ENCODE measurements at places on chromosomes 6 and 20.
A peak's percentile ranks its signal among the peaks of the same experiment; 100 is the strongest.

DNA sequence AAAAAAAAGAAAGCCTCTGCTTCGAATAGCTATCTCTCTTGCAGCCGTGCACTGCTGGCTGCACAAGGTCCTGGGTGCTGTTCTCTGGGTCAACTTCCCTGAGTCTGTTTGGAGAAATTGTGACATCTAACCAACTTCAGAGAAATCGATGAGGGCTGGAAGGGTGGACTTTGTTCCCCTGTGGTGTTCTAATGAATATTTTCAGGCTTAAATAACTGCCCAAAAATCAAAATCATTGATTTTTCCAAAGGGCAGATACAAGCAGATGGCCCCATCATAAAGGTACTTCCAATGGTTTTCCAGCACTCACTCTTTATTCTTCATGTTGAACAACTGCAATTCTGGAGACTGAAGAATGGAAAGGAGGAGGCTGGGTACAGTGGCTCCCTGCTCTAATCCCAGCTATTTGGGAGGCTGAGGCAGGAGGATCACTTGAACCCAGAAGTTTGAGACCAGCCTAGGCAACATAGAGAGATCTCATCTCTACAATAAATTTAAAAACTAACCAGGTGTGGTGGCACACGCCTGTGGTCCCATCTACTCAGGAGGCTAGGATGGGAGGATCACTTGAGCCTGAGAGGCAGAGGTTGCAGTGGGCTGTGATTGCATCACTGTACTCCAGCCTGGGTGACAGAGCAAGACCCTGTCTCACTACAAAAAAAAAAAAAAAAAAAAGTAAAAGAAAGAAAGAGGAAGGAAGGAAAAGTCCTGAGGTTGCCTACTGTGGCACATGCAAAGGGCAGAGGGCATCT, 59.1 kb downstream of the FOXA2 start:
- no peak for DNase-seq

GRCh38 chr20:33679758-33680485, 5.7 kb upstream of the NECAB3 start:
- DNase-seq: no peak

- DNase-seq: peak; percentile 46
These were observed 10.4 kb downstream of the IGF2R start for GRCh38 chr6:159979136-159979874.

- DNase-seq: no peak
These were observed 22.1 kb downstream of the SCP2D1 start for GRCh38 chr20:18835466-18836256.

DNA sequence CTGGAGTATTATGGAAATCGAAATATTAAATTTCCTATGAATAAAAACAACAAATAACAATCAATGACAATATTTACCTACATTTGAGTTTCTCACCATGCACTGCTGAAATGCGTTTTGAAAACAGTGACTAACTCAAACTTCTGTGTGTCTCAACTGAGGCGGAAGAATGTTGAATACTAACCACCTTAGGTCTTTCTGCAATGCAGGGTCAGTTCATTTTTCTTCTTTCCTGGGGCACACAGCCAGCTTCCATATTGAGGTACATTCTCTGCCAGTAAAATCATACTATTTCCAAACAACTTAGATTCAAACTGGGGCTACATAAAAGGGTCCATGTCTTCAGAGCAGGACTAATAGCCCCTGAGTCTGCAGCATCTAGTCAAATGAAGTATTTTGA, 310.1 kb downstream of the UTRN start:
- no peak for DNase-seq

DNA sequence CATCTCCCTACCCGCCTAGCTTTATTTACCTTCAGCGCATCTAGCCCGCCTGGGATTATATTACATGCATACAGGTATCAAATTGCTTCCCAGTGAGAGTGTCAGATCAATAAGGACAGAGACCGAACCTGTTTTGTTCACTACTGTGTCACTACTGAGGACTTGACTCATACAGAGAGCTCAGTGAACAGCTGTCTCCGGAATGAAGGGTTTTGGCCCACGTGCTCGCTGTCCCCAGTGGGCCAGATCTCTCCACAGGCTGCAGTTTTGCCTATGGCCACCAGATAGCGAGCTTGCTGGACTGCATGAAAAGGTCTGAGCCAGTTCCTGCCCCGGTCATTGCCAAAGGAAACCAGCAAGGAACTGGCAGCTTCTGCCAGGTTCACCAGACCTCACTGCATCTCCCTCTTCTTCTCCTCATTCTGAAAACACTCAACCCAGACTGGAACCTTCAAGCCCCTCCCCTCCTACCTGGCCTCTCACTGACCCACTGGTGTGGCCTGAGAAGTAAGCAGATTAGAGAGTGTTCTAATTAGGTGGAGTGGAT, 150.8 kb downstream of the ZMYND8 start:
- no peak for DNase-seq

GRCh38 chr20:45138561-45139300, 14.5 kb upstream of the WFDC12 start:
- DNase-seq: no peak

DNA sequence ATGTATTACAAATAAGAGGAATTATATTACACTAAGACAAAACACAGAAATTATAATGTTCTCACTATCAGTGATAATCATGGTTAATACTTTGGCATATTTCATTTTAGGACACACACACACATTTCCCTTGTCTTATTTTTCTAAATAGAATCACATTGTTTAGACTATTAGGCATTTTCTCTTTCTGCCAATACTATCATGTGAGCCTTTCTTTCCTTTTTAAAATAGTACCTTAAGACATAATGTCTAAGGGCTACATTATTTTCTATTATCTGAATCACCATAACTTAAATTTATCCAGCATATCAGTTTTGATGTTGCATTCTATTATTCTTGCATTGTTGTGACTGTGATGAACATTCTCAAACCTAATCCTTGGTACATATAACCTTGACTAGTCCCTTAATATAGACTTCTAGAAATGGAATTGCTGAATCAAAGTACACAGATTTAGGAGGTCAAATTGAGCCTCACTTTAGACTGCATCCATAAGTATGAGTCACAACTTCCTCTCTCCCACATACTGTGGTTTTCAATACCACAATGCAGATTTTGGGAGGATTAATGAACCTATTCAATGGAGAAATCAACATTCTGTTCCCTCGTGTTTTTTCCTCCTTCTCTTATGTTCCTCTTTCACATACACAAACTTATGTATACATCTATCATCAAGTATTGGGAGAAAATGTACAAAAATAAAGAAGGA, 212.6 kb downstream of the MOXD1 start:
- no peak for DNase-seq

DNA sequence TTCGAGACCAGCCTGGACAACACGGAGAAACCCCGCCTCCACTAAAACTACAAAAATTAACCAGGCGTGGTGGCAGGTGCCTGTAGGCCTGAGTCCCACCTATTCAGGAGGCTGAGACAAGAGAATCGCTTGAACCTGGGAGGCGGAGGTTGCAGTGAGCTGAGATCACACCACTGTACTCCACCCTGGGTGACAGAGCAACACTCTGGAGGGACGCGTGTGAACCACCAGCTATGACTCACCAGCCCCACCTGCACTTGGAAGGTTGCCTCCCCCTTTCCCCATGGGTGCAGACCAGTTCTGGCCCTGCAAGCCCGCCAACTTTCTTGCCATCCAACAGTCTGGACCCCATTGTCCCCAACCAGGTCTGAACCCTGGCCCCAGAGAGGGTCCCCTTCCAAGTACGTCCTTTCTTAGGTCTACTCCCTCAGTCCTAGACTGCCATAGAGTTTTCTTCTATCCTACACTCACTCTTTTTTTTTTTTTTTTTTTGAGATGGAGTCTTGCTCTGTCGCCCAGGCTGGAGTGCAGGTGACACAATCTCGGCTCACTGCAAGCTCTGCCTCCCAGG, 29.2 kb downstream of the ATP9A start:
- no peak for DNase-seq

GRCh38 chr6:151387175-151387970, 4.0 kb downstream of the ZBTB2 start:
- no peak for DNase-seq

- no peak for DNase-seq
These were observed 40.9 kb downstream of the CDKAL1 start for GRCh38 chr6:20575125-20575524.

GRCh38 chr6:101445527-101445926, 52.0 kb downstream of the GRIK2 start:
- DNase-seq: no peak

DNA sequence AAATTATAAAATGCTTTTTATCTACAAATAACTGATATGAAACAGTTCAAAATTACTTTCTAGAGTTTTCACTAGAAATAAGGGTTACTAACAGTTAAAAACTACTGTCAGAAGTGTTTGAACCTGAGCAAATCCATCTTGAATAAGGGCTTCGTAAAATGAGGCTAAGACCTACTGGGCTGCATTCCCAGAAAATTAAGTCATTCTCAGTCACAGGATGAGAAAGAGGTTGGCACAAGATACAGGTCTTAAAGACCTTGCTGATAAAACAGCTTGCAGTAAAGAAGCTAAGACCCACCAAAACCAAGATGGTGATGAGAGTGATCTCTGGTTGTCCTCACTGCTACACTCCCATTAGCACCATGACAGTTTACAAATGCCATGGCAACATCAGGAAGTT, 93.7 kb downstream of the PLG start:
- DNase-seq: no peak

- no peak for DNase-seq
These were observed 13.5 kb downstream of the TSHZ2 start for GRCh38 chr20:52985687-52986086.

- no peak for DNase-seq
These were observed 44.2 kb downstream of the MAFB start for GRCh38 chr20:40644863-40645262.

DNA sequence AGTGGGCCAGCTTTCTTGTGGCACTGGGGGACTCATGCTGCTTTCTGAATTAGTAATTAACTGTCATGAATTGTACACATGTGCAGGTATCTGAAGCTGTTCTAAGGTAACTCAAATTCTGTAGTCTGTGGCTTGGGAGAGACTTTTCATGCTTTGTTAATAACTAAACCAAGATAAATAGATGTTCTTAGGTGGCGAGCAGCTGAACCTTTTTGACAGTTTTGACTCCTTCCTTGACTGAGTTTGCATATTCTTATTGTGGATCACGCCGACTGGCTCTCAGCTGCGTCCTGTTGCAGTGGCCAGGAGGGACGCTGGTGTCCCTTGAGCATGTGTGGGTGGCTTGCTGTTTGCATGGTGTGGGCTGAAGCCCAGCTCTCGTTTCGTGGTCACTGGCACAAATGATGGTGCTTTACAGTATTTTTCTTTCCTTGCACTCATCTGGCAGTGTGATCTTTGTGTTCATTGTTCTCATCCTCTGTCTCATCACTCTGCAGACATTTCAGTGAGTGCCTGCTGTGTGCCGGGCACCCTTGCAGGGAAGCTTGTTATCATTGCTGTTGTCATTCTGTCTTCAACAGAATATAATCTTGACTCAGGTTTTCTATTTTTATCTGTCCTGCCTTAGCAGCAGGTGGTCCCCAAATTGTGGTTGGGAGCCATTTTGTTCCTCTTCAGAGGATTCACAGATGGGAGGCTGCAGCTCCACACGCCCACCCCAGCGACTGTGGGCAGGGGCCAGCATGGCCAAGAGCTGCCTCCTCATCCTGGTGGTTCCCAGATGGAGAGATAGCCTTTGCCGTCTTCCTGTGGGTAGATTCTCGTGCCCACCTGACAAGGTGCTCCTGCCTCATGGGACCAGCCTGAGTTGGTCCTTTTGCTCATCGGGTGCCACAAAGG, 39.6 kb downstream of the DUSP22 start:
- no peak for DNase-seq

DNA sequence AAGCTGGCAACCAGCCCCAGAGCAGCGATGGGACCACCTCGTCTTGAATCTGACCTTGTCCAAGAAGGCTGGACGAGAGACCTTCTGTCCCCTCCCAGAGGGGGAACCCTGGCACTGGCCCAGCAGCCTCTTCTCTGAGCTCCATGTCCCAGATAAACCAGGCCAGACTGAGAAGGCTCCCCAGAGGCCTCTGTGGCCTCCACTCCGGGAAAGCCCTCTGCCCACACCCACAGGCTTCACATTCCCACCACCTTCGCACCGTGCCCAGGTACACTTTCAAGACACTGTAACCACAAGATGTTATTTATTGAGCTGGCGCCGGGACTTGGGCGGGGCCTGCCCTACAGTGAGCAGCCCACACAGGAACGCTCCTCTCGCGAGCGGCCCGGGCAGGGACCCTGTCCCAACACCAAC, 33.2 kb downstream of the ADA start:
- no peak for DNase-seq

- no peak for DNase-seq
These were observed 3.4 kb downstream of the TFAP2B start for GRCh38 chr6:50822078-50822476.

DNA sequence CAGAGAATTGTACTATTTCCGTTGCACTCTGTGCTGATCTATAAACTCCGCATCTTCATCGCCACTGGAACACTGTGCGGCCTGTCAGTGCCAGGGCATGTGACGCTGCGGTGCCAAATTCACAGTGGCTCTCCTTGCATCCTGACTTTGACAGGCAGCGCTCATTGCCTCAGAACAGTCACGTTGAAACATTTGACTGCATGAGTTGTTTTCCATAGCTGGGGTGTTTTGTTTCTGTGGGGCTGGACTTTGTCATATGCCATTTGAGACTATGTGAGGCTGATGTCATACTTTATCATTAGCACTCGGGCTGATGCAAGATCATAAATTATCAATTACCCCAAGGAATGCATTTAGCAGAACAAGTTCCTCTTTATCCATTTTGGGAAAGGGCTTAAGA, 32.7 kb downstream of the CFAP61 start:
- DNase-seq: no peak

DNA sequence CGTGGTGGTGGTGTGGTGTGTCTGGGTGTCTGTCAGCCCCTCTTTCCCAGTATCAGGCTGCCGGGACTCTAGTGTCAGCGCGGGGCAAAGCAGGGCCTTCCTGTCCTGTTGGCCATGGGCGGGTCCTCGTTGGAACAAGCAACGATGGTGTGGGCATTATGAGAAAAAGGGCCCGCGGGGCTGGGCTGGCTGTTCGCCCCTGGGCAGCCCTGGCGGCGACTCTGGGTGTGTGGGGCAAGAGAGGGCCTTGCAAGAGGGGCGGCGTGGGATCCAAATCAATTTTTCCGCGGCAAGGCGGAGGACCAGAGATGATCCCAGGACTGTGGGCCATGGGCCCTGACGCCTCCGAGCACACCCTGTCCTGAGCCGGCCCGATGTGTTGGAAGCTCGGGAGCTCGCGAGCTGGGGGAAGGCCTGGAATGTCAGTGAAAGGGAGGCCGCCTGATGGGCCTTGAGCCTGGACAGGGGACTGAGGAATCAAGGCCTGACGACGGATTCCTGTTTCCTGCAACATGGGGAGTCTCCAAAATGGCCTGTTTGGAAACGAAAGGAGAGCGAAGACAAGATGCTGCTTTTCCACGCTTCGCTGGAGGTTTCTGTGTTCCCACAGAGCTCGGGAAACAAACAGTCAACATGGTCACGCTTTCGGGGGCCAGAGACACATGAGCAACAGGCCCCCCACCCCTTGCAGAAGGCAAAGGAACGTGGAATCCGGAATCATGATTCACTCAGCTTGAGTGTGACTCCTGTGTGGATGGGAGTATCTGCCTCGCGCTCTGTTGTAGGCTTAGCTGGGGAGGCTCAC, 364.7 kb upstream of the DEFB115 start:
- no peak for DNase-seq

GRCh38 chr6:3609388-3609787, 142.1 kb downstream of the PXDC1 start:
- DNase-seq: no peak

GRCh38 chr20:15916623-15917022, 656.6 kb downstream of the KIF16B start:
- DNase-seq: no peak

Measured in stimulated activated CD8-positive, alpha-beta memory T cell treated with anti-CD3 and anti-CD28 coated beads, Interleukin-4, amount 100 ng/mL, for 1 hour (primary cell).